A375 (cell line): ENCODE measurements at places on chromosomes 12 and 14. TPM values are rescaled to one million over a fixed set of nuclear protein-coding genes. Genes with fewer than 3 reads are reported as not detected.

TPPP2 gene
- not detected in 2 replicates for total RNA-seq

LRTM2 gene
- total RNA-seq = not detected in 2 replicates

SLC17A8 gene
- not detected in 2 replicates for total RNA-seq

PPM1H gene
- total RNA-seq = 2.4 and 3.0 TPM in 2 replicates

TSPAN11 gene
- 2.4 and 4.0 TPM in 2 replicates for total RNA-seq

CLEC4A gene
- total RNA-seq = 0.45 TPM in 1 of 2 replicates, not detected in the other

RABGGTA gene
- 30.0 and 35.3 TPM in 2 replicates for total RNA-seq

FOXA1 gene
- total RNA-seq = 3.9 and 6.0 TPM in 2 replicates

KRT83 gene
- total RNA-seq = 0.08 and 0.19 TPM in 2 replicates

GAS2L3 gene
- total RNA-seq = 18.0 and 22.0 TPM in 2 replicates

BEGAIN gene
- total RNA-seq = 1.2 and 3.1 TPM in 2 replicates

CLEC2D gene
- 0.49 and 1.2 TPM in 2 replicates for total RNA-seq

WSCD2 gene
- not detected in 2 replicates for total RNA-seq

RNFT2 gene
- 11.0 and 12.8 TPM in 2 replicates for total RNA-seq

DDIT3 gene
- total RNA-seq = 58.1 and 66.1 TPM in 2 replicates

SCN8A gene
- 2.0 and 5.9 TPM in 2 replicates for total RNA-seq

ANKS1B gene
- 0.85 TPM in 1 of 2 replicates, not detected in the other for total RNA-seq

TEX52 gene
- total RNA-seq = not detected in 2 replicates

VRTN gene
- total RNA-seq = not detected in 2 replicates

CLEC9A gene
- total RNA-seq = not detected in 2 replicates

MFAP5 gene
- total RNA-seq = not detected in 2 replicates

RIMBP2 gene
- not detected in 2 replicates for total RNA-seq

RGS6 gene
- total RNA-seq = not detected in 2 replicates
